ENCODE measurements at places on chromosomes 4 and X. TPM values are rescaled to one million over a fixed set of nuclear protein-coding genes. Genes with fewer than 3 reads are reported as not detected.

Gene LONRF3
- polyA plus RNA-seq, result 3.1 TPM

Gene NPY2R
- polyA plus RNA-seq, result 0.10 TPM

Gene CT45A2
- polyA plus RNA-seq, result 10.7 TPM

Gene NFXL1
- 22.1 TPM for polyA plus RNA-seq

Gene RAB9B
- polyA plus RNA-seq, result 3.1 TPM

Gene DDX60
- polyA plus RNA-seq, result 22.7 TPM

Gene TMEM47
- 32.5 TPM for polyA plus RNA-seq

Gene SHOX
- 0.26 TPM for polyA plus RNA-seq

Gene PLXNB3
- polyA plus RNA-seq, result 4.0 TPM

Gene GPR173
- 19.8 TPM for polyA plus RNA-seq

Gene GAGE12E
- polyA plus RNA-seq, result not detected

Gene METTL14
- 57.8 TPM for polyA plus RNA-seq

Gene SOWAHB
- polyA plus RNA-seq, result 2.6 TPM

Gene FGF2
- 7.3 TPM for polyA plus RNA-seq

Gene S100G
- not detected for polyA plus RNA-seq

Gene PFKFB1
- polyA plus RNA-seq, result 0.40 TPM

Gene CAPN6
- polyA plus RNA-seq, result 12.5 TPM

Gene NALF2
- not detected for polyA plus RNA-seq

Gene EMCN
- polyA plus RNA-seq, result 34.7 TPM

Gene JADE3
- 17.3 TPM for polyA plus RNA-seq

Gene IL21
- not detected for polyA plus RNA-seq

Gene PPARGC1A
- polyA plus RNA-seq, result 5.3 TPM

Gene MAGEC3
- polyA plus RNA-seq, result 0.63 TPM

Gene IL1RAPL2
- 0.41 TPM for polyA plus RNA-seq

Gene PNMA5
- 0.17 TPM for polyA plus RNA-seq

Gene TRMT2B
- 13.2 TPM for polyA plus RNA-seq

Gene PWWP3B
- polyA plus RNA-seq, result 3.7 TPM

Gene DCHS2
- polyA plus RNA-seq, result 1.4 TPM

Gene CITED1
- polyA plus RNA-seq, result 0.59 TPM

Gene C4orf46
- 24.4 TPM for polyA plus RNA-seq

Gene HPSE
- 1.6 TPM for polyA plus RNA-seq

Gene VCX2
- polyA plus RNA-seq, result not detected

Gene DRD5
- not detected for polyA plus RNA-seq

Gene PI4K2B
- polyA plus RNA-seq, result 26.2 TPM

Gene GSX2
- not detected for polyA plus RNA-seq

Gene MRFAP1
- 399 TPM for polyA plus RNA-seq

Gene TCEAL8
- 119 TPM for polyA plus RNA-seq

Gene SLC34A2
- 140 TPM for polyA plus RNA-seq

Gene GC
- polyA plus RNA-seq, result not detected

Gene SSX1
- not detected for polyA plus RNA-seq

Gene HTR2C
- polyA plus RNA-seq, result 0.11 TPM

Gene INTS6L
- 37.5 TPM for polyA plus RNA-seq

Gene SRPK3
- 0.74 TPM for polyA plus RNA-seq

Gene RTL3
- polyA plus RNA-seq, result not detected

Gene MAGEA2B
- not detected for polyA plus RNA-seq

Gene SPOCK3
- 0.98 TPM for polyA plus RNA-seq

Gene TENT5D
- 0.06 TPM for polyA plus RNA-seq

Gene MAGEC2
- not detected for polyA plus RNA-seq

Measured in left lung (tissue), 14 donors.